ENCODE measurements at places on chromosomes 3 and 15. TPM values are rescaled to one million over a fixed set of nuclear protein-coding genes. Genes with fewer than 3 reads are reported as not detected.

The ITIH1 gene
- not detected for total RNA-seq

DNA sequence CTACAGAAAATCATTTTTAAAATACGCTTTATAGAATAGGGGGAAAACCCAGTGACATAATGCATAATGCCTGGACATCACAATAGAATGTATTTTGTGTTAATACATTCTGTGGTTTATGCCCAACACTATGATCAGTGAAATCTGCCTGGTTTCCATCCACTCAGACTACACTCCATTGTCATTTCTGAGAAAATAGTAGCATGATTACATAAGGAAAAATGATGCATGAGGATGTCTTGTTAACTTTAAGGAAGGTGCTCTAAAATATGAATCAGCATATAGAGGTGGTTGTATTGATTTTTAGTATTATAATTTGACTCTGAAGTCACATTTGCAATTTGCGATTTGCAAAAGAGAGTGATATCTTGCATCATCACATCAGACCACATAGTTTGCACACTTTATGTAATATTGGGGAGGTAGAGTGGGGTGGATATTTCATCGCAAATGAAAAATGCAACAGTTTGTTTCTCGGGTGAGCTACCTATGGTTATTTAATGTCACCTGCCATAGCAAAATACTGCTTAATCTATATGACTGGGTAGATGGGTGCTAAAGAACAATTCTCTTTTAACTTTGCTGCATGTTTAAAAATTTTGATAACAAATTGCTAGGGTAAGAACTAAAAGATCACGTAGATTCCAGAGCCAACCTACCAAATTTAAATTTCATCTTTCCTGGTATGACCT, 403.9 kb downstream of the IL5RA start:
- no peak overlapping the region for H3K27ac ChIP-seq
- DNase-seq = no peak
- H3K27me3 ChIP-seq = no peaks in the 10 kb centered on the region
- H3K36me3 ChIP-seq = no peaks in the 10 kb centered on the region

DNA sequence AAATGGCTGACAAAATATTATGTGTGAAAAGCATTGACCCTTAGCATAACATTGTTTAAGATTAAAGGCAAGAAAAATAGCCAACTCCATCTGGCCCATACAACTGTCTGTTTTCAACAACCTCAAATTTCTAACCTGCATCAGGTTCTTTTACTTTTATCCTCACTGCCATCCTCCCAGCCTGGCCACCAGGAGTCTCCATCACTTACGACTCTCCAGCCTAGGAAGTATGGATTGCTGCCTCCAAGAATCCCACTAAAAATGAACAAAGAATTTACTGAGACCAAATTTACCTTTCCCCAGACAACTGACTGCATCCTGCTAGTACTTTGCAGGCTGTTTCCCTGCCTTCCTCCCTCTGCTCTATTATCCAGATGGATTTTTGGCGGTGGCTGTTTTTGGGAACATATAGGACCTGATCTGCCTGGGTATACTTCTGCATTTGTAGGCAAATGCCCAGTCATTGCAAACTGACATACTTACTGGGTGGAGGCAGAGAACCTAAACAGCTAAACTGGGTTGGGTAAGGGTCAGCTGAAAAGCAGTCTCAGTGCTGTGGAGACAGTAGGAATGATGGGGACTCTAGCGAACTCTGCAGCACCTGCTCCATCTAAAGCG, 144.2 kb downstream of the GHSR start:
- H3K27ac ChIP-seq = no peak overlapping the region
- H3K27me3 ChIP-seq = no peaks in the 10 kb centered on the region
- peaks cover 7% of the 10 kb centered on the region for H3K36me3 ChIP-seq

The HDAC11 gene
- total RNA-seq = 7.6 TPM

The GHRL gene
- 1.1 TPM for total RNA-seq

DNA sequence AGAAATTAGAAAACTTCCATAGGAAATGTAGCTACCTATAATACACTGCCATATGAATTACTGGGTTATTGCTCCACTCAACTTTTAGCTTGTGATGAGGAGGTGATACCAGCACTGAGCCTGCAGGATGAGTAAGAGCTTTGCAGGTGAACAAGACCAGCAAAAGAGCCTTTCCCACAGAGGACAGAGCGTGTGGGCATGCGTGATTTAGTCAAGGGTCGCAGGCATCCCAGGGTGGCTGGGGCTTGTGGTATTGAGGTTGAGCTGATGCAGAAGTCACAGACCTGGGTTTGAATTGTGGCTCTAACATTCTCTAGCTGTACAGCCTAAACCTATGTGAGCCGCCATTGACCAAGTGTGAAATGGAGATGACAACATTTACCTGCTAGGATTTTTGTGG, 5.6 kb downstream of the NRROS start:
- no peaks in the 10 kb centered on the region for H3K36me3 ChIP-seq
- H3K4me1 ChIP-seq = peaks cover 84% of the 10 kb centered on the region
- no peak overlapping the region for H3K4me3 ChIP-seq

The CAND2 gene
- total RNA-seq = 1.9 TPM

The TMIE gene
- 3.1 TPM for total RNA-seq

GRCh38 chr15:82890995-82891390, 61.5 kb downstream of the HOMER2 start:
- no peak for DNase-seq
- no peaks in the 10 kb centered on the region for H3K4me1 ChIP-seq
- no peak overlapping the region for H3K27ac ChIP-seq
- H3K27me3 ChIP-seq = no peaks in the 10 kb centered on the region
- no peaks in the 10 kb centered on the region for H3K36me3 ChIP-seq

GRCh38 chr3:148084931-148085330, 612.8 kb upstream of the AGTR1 start:
- no peaks in the 10 kb centered on the region for H3K4me1 ChIP-seq
- DNase-seq = peak; percentile 1
- H3K27me3 ChIP-seq = no peaks in the 10 kb centered on the region
- no peaks in the 10 kb centered on the region for H3K36me3 ChIP-seq

GRCh38 chr15:55879181-55879580, 114.2 kb downstream of the NEDD4 start:
- no peak for DNase-seq
- no peaks in the 10 kb centered on the region for H3K4me1 ChIP-seq
- no peak overlapping the region for H3K4me3 ChIP-seq
- H3K27ac ChIP-seq = no peak overlapping the region

DNA sequence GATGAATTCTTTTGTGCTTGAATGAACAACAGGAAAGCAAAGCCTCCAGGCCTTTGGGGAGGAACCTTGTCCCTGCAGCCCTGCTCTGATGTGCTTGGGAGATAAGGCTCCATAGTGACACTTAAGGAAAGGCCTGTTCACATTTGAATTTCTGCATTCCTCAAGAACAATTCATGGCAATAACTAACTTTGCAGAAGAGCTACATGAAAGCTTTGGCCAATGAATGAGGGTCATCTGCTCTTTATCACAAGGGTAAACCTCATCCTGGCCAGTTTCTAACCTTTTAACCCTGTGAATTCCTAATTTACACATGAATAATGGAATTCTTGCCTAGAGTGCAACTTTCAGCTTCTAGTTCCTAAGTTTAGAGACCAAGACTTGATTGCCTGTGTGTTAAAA, 5.6 kb downstream of the PRTG start:
- H3K36me3 ChIP-seq = no peaks in the 10 kb centered on the region
- no peak overlapping the region for H3K4me3 ChIP-seq
- no peak overlapping the region for H3K27ac ChIP-seq
- H3K4me1 ChIP-seq = peaks cover 12% of the 10 kb centered on the region
- no peak for DNase-seq

- peaks cover 7% of the 10 kb centered on the region for H3K36me3 ChIP-seq
- H3K27me3 ChIP-seq = no peaks in the 10 kb centered on the region
- H3K27ac ChIP-seq = peak overlapping the region; percentile 14
- DNase-seq = no peak
- peak overlapping the region; percentile 9 for H3K4me3 ChIP-seq
These were observed 26.5 kb downstream of the LYSMD4 start for GRCh38 chr15:99706557-99707303.

- H3K4me3 ChIP-seq = no peak overlapping the region
- no peak for DNase-seq
- peaks cover 47% of the 10 kb centered on the region for H3K4me1 ChIP-seq
- peaks cover 67% of the 10 kb centered on the region for H3K27me3 ChIP-seq
- no peaks in the 10 kb centered on the region for H3K36me3 ChIP-seq
- no peak overlapping the region for H3K27ac ChIP-seq
These were observed 1.8 kb upstream of the EOMES start for GRCh38 chr3:27723815-27724458.

The OR5K2 gene
- total RNA-seq = not detected

The LIPH gene
- total RNA-seq = not detected

DNA sequence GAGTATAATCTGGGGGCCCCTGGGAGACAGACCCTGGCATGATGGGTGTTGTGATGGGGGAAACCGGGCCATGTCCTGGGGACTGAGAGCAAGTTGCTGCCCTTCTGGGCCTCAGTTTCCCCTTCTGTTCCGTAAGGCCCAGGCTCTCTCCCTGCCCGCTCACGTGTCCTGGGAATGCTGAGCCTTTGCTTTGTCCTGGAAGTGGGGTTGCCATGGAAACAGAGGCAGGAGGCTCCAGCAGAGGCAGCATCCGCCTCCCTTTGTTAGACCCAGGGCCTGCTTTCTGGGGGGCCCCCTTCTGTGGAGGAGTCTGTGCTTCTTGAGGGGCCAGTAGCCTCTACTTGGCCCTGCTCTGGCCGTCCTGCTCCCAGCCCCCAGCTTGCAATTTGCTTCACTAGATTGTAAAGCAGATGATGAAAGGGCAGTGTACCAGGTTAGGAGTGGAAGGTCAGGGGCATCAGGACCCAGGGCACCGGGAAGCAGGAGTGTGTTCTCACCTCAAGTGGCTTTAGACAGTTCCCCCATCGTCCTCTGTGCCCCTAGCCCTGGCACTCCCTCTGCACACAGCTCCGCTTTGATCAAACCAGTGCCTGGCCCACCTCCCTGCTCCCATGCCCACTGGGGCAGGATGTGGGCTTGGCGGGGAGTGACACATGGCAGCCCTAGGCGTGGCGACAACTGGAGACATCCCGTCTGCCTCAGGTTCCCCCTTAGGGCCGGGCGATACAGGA, 105.6 kb downstream of the FBLN2 start:
- peak; percentile 59 for DNase-seq
- H3K4me1 ChIP-seq = peaks cover 56% of the 10 kb centered on the region
- H3K27ac ChIP-seq = no peak overlapping the region
- peak overlapping the region; percentile 31 for H3K4me3 ChIP-seq
- no peaks in the 10 kb centered on the region for H3K36me3 ChIP-seq

The SOX14 gene
- total RNA-seq = not detected
